ENCODE measurements at places on chromosomes 11 and 22.

GRCh38 chr11:111403051-111403726 is 24.1 kb upstream of the POU2AF1 start:
- DNase-seq, result no peak

DNA sequence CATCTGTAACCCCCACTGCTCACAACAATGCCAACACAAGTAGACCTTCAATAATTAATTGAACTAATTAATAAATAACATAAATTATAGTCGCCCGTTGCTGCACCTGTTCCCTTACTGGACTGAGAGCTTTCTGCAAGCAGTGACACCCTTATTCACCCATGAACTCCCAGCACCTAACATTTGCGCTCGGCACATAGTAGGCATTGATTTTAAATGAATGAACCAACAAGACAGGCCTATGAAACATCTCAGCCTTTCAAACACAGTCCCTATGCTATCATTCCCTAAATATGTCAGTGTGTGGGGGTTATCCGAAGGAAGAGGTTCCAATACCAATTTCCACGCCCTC is 1.1 kb downstream of the THAP12 start:
- no peak for DNase-seq

GRCh38 chr22:45585437-45585755 is 82.7 kb downstream of the FBLN1 start:
- no peak for DNase-seq

GRCh38 chr11:100445231-100445735 is 241.8 kb upstream of the ARHGAP42 start:
- no peak for DNase-seq

DNA sequence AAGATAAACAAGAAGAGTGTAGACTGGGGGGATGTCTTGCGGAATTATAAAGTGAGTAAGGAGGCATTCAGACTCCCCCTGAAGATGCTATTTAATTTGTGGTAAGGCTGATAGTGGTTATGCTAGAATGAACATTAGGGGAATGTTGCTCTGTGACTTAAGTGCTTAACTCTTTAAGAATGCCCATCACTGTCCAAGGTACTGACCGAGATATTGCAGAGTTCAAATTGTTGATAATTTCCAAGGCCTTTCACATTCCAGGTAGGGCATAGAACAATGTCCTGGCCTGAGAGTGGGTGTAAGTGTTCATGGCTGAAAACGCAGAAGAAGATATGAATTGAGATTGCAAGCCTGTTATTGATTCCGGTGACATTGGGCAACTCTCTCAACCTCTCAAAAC is 90.3 kb upstream of the SEZ6L start:
- no peak for DNase-seq

GRCh38 chr11:118152552-118153471 is at the start of gene SCN4B:
TSS of gene SCN4B (minus strand) at chr11:118152823. CDS start at chr11:118152673, 150 bp downstream.
- DNase-seq, result no peak

GRCh38 chr11:74696939-74697675 is 34.1 kb downstream of the CHRDL2 start:
- no peak for DNase-seq

DNA sequence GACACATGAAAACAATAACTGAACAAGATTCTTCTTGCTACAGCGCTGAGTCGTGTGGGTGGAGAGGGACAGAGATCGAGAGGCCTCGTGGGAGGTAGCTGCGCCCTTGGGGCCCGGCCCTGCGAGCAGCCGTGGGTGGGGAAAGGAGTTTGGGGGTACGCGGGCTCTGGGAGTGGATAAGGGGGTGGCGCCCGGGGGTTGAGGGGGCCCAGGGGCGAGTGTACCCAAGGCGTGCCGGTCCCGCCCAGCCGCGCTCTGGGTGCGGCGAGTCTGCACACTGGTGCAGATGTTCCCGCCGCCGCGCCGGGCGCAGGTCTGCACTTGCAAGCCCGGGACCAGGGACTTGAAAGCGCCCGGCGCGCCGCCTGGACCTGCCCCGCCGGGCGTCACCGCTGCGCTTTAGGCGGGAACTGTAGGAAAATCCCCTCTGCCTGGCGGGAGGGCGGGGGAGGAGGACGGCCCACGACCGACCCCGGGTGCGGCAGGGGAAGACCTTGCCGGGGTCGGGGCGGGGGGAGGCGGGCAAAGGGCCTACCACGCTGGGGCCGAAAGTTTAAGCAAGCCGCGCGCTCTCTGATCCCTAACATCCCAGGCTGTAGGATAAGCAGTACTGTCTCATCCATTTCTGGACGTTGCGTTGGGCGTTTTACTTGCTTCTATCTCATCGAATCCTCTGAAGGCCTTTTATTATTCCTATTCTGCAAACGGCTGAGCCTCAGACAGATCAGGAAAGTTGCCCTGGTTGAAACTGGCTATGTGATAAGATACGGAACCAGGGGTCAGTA is 1.4 kb upstream of the KREMEN1 start:
- no peak for DNase-seq

DNA sequence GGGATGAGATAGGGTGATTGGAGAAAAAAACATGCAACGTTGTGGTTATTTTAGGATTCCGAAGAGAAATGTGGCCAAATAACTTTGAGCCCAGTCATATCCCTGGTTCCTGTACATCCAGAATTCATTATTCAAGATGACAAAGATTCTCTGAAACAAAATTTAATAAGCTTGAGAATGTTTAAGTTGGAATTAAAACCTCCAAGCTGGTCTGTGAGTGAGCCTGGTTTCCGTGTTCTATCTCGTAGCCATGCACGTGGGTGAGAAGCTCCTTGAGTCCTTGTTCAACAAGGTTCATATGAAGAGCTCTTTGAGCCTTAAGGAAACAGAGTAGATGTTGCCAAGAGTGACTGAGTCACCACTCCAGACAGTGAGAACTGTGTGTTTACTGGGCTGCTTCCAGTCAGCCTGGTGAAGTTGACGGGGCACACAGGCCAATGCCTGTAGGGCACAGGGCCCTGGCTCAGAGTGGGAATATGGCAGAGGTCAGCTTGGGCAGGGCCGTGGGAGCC is 206.5 kb downstream of the NAV2 start:
- no peak for DNase-seq

DNA sequence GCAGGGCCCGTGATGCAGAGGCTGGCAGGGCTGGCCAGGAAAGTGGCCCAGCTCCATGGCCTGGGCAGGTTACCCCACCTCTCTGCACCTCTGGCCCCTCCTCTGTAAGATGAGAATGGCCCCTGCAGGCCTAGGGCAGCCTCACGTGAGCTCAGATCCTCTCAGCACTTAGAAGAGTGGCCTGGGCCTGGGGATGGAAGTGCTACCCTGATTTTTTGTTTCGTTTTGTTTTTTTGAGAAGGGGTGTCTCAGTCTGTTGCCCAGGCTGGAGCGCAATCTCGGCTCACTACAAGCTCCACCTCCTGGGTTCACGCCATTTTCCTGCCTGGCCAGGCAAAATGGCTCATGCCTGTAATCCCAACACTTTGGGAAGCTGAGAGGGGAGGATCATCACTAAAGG is 982 bp downstream of the APOBEC3H start:
- DNase-seq, result no peak

- no peak for DNase-seq
These were observed 448.3 kb downstream of the INSC start for GRCh38 chr11:15563054-15563453.

DNA sequence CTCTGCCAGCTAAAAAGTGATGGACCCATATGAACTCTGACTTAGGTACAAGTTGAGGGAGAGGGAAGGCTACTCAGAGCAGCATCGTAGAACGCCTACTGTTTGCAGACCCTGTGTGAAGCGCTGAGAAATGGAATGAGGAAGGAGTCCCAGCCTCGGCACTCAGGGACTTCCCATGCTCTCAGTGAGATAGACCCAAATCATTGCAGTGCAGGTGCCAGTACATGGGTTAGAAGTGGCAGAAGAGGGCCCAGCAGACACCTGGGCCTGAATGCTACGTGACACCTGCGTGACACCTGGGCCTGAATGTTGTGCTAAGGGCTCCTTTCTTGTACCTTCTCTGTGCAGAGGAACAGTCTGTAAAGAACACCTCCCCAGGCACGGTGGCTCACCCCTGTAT is 2.6 kb upstream of the PDGFB start:
- DNase-seq, result no peak

DNA sequence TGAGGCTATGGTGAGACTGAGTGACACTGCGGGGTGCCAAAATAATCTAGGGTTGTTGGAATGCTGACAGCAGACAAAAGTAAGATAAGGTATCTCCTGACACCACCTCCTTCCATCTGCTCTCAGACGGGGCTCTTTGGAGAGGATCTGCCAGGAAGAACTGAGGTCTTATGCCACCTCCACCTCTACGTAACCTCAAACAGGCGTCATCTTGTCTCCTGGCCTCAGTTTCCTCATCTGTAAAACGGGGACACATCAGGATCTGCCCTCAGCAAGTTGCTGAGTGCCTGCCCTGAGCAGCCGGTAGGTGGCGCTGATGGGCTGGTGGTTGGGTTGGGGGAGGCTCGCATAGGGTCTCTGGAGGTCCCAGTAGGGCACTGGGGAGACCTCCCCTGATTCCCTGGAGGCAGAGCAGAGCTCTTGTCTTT is 1.7 kb upstream of the MYEOV start:
- DNase-seq, result no peak

GRCh38 chr11:117891362-117891761 is 14.9 kb upstream of the FXYD6 start:
- DNase-seq, result no peak

DNA sequence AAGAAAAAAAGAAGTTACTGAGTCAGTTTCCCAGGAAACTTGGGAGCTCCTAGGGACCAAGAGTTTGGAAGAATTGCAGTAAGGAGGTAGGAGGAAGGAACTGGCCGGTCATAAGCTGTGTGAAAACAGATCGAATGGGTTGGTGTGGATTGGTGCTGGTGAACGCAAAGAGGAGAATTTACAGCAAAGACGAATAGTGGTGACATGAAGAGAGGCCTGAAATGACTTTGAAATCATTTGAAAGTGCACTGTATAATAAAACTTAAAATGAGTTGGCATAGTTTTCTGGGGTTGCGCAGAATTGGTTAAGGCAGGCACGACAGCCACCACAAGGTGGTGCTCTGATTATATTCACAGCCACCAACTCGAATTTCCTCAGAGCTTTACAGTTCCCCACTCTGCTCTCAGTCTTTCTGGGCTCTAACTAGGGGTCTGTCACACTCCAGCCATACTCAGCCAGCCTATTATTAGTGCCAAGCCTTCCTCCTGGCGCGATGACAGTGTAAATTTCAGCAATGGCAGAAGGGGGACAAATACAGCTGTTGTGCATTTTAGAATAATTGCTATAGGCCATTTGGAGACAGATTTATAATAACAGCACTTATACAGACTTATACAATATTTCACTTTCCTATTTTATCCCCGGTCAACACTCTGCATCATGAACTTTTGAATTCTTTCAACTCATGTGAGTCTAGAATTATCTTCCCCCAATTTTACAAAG is 8.3 kb upstream of the HTR3B start:
- DNase-seq, result no peak
